ENCODE measurements at places on chromosomes 4 and X. TPM values are rescaled to one million over a fixed set of nuclear protein-coding genes. Genes with fewer than 3 reads are reported as not detected.
A peak's percentile ranks its signal among the peaks of the same experiment; 100 is the strongest.

DNA sequence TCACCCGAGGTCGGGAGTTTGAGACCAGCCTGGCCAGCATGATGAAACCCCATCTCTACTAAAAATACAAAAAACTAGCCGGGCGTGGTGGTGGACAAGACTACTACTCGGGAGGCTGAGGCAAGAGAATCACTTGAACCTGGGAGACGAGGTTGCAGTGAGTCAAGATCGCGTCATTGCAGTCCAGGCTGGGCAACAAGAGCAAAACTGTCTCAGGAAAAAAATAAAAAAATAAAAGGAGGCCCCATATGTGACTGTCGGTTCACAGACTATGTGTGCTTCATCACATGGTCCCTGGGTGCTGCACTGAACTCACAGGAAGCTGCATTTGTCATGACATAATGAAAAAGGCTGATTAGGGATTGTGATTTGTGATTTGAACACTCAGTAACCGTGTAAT, 6.4 kb downstream of the TRIML1 start:
- no peaks in the 10 kb centered on the region for H3K36me3 ChIP-seq
- no peak for DNase-seq
- no peaks in the 10 kb centered on the region for H3K27me3 ChIP-seq
- no peak overlapping the region for H3K4me3 ChIP-seq
- no peaks in the 10 kb centered on the region for H3K4me1 ChIP-seq

DNA sequence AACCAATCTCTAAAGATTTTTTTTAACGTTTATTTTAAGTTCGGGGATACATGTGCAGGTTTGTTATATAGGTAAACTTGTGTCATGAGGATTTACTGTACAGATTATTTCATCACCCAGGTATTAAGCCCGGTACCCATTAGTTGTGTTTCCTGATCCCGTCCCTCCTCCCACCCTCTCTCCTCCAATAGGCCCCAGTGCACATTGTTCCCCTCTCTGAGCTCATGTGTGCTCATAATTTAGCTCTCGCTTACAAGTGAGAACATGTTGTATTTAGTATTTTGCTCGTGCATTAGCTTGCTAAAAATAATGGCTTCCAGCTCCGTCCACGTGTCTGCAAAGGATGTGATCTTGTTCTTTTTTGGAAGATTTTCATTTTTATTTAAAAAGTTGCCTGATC, 2309.4 kb upstream of the AGA start:
- H3K4me3 ChIP-seq = no peak overlapping the region
- H3K4me1 ChIP-seq = no peaks in the 10 kb centered on the region
- H3K36me3 ChIP-seq = no peaks in the 10 kb centered on the region

Gene HADH
- total RNA-seq = 39.4 TPM

Gene MAGEE2
- 0.52 TPM for total RNA-seq

GRCh38 chrX:13119386-13119785, 75.0 kb upstream of the FAM9C start:
- DNase-seq = no peak
- H3K27me3 ChIP-seq = no peaks in the 10 kb centered on the region
- H3K4me3 ChIP-seq = no peak overlapping the region
- H3K27ac ChIP-seq = no peak overlapping the region
- no peaks in the 10 kb centered on the region for H3K36me3 ChIP-seq

DNA sequence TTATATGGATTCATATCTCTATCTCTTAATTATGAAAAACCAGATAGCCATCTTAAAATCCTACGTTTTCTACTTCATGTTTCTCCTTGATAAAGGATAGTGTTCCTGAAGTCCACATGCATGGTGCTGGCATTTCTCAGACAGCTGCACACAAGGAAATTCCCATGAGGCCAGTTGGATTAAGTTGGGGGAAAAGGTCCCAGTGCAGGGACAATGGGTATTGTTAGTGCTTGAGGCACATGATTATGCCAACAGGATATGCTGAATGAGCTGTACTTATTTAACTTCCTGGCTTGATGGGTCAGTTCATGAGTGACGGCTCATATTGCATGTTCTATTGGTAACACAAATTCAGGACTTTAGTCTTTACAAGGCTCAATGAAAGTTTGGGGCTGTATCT, 913.9 kb upstream of the NDST4 start:
- H3K4me3 ChIP-seq = no peak overlapping the region
- no peak for DNase-seq
- no peaks in the 10 kb centered on the region for H3K27me3 ChIP-seq
- no peak overlapping the region for H3K27ac ChIP-seq
- no peaks in the 10 kb centered on the region for H3K36me3 ChIP-seq

DNA sequence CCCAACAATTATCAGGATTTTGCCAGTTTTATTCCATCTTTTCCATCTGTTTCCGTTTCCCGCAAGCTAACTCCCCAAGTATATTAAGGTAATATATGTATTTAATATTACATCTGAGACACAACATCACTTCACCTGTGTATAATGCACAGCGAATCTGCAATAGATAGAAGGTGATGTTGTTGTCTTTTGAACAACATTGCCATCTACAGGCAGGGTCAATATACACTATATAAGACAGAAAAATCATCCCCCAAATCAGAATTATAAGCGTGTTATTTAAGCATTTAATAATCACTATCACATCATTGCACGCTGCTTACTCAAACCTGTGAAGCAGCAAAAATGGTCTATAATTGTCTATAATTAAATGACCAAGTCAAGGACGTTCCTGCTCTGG, 1115.5 kb downstream of the NLGN4X start:
- H3K4me3 ChIP-seq = no peak overlapping the region
- no peak overlapping the region for H3K27ac ChIP-seq
- H3K36me3 ChIP-seq = no peaks in the 10 kb centered on the region
- DNase-seq = no peak

Gene NWD2
- total RNA-seq = 0.83 TPM

GRCh38 chr4:139314047-139314800, 11.9 kb upstream of the NDUFC1 start:
- H3K4me1 ChIP-seq = peaks cover 29% of the 10 kb centered on the region
- H3K36me3 ChIP-seq = no peaks in the 10 kb centered on the region
- H3K27ac ChIP-seq = no peak overlapping the region
- H3K4me3 ChIP-seq = no peak overlapping the region
- H3K27me3 ChIP-seq = no peaks in the 10 kb centered on the region

GRCh38 chr4:83153417-83153816, 38.9 kb upstream of the PLAC8 start:
- no peak for DNase-seq
- H3K27ac ChIP-seq = no peak overlapping the region
- H3K36me3 ChIP-seq = no peaks in the 10 kb centered on the region
- no peaks in the 10 kb centered on the region for H3K27me3 ChIP-seq
- no peaks in the 10 kb centered on the region for H3K4me1 ChIP-seq

DNA sequence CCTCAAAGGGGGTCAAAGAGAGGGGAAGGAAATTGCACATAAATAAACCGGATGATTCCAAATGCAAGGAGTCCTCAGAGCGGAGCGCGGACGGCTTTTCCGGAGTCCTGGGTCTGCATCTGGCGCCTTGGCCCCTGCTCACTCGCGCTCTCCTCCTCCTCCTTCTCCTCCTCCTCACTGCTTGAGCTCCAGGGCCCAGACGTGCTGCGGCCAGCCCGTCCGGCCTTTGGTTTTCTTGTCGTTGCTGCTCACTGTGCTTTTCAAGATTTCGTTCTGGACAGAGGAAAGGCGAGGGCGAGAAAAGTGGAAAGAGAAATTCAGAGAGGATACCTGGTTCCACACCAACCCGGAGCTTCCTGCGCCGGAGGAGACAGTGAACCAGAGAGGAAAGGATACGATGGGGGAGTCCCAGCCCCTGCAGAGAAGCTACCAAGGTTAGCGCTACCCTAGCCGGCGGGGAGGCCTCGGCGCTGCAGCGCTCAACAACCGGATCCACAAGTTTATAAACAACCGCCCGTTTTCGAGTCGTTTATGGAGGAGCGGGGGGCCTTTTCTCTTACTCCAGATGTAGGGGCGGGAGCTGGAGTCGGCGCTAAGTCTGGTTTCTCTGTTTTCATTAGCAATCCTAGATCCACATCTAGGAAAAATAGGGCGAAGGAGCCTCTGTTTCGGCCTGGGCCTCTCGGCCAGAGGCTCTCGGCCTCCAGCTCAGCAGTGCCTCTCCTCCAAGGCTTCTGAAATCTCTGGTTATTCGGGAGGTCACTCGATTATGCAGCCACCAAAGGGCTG, 2.7 kb downstream of the HAND2 start:
- peaks cover 100% of the 10 kb centered on the region for H3K27me3 ChIP-seq
- no peaks in the 10 kb centered on the region for H3K36me3 ChIP-seq
- DNase-seq = no peak
- H3K4me1 ChIP-seq = peaks cover 40% of the 10 kb centered on the region

Gene PDE6B
- total RNA-seq = 0.95 TPM

Gene UGT2B17
- total RNA-seq = not detected

DNA sequence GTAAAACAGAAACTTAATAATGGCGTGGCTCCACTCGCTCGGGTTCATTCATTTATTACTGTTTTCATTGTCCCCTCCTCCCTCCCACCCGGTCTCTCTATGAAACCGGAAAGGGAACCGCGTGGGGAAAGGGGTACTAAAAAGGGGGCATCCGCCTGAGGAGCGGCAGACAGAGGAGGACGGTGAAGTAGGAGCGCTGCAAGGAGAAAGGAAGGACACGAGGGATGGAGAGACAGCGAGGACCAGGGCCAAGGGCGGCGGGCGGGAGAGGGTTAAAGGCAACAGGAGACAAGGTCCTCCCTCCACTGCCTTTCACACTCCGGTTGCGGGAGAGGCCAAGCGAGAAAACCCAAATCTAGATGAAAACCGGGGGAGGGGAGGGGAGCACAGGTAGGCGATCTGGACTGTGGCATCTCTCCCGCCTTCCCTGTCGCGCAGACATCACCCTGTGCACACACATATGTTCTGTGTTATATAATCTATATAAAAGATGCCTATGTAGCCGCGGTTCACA, 829 bp downstream of the ELOVL6 start:
- peak overlapping the region; percentile 97 for H3K4me3 ChIP-seq
- no peak for DNase-seq
- H3K27me3 ChIP-seq = no peaks in the 10 kb centered on the region
- H3K36me3 ChIP-seq = no peaks in the 10 kb centered on the region
- peaks cover 16% of the 10 kb centered on the region for H3K4me1 ChIP-seq

GRCh38 chr4:155578726-155579370, 87.8 kb upstream of the GUCY1A1 start:
- DNase-seq = no peak
- H3K27me3 ChIP-seq = no peaks in the 10 kb centered on the region
- no peak overlapping the region for H3K4me3 ChIP-seq
- H3K36me3 ChIP-seq = no peaks in the 10 kb centered on the region

Gene DUX4
- total RNA-seq = not detected

- peaks cover 5% of the 10 kb centered on the region for H3K4me1 ChIP-seq
- H3K27ac ChIP-seq = no peak overlapping the region
- no peaks in the 10 kb centered on the region for H3K36me3 ChIP-seq
- H3K27me3 ChIP-seq = no peaks in the 10 kb centered on the region
Observed at GRCh38 chr4:173252024-173252935, 81.9 kb downstream of the HMGB2 start.

DNA sequence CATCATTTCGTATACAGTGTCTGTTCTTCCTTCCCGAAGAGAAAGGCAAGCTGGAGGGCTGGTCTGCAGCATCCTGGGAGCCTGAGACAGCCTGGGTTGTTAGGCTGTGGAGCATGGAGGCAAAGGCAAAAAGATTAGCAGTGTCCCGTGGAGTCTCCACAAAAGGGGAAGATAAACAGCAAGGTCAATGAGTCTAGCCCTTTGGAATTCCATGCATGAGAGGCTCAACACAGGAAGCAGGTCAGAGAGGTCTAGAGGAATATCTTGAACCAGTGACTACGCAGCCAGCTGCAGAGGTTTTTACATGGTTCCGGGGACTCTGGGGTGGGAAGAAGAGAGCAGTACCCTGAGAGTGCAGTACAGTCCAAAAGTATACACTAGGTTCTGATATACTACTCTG, 12.2 kb upstream of the MCF2 start:
- no peaks in the 10 kb centered on the region for H3K27me3 ChIP-seq
- no peaks in the 10 kb centered on the region for H3K4me1 ChIP-seq
- no peak overlapping the region for H3K4me3 ChIP-seq
- no peak for DNase-seq
- no peaks in the 10 kb centered on the region for H3K36me3 ChIP-seq
- H3K27ac ChIP-seq = no peak overlapping the region

Gene PCYT1B
- total RNA-seq = 0.47 TPM

DNA sequence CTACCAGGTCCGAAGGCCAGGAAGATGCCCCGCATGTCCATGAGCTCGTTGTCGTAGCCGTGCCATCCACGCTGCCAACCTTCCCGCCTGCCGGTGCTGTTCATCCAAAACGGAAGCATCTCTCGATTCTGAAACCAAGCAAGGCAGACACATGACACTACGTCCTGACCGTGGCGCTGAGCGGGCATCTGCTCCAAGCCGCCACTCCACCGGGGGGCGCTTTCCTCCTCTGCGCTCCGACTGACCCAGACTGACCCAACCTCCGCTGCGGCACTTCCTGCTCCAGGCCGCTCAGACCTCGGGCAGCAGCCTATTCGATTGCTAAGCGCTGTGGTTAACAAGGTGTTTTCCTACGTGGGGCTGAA, 120.5 kb downstream of the ENPP6 start:
- peaks cover 10% of the 10 kb centered on the region for H3K4me1 ChIP-seq
- peak; percentile 88 for DNase-seq
- H3K27me3 ChIP-seq = no peaks in the 10 kb centered on the region
- H3K27ac ChIP-seq = no peak overlapping the region
- peak overlapping the region; percentile 44 for H3K4me3 ChIP-seq

DNA sequence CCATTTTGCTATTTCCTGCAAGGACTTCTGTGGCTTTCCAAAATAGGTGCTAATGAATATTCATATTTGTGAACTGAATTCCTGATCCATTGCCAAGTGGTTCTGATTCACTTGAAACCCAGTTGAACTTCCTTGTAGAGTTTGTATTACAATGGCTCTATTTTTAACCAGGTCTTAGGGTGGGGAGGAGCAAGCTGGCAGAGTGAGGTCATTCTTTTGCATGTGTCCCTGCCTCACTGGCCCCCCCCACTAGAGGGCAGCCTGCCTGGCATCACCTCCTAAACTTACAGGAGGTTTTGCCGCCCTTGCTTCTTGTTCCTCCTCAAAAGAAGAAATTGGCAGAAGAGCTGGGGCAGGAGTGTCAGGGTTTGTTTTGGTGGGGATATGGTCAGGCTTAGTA, 10.5 kb downstream of the PTTG2 start:
- no peaks in the 10 kb centered on the region for H3K27me3 ChIP-seq
- no peaks in the 10 kb centered on the region for H3K36me3 ChIP-seq
- no peak overlapping the region for H3K27ac ChIP-seq
- H3K4me3 ChIP-seq = no peak overlapping the region
- DNase-seq = no peak

DNA sequence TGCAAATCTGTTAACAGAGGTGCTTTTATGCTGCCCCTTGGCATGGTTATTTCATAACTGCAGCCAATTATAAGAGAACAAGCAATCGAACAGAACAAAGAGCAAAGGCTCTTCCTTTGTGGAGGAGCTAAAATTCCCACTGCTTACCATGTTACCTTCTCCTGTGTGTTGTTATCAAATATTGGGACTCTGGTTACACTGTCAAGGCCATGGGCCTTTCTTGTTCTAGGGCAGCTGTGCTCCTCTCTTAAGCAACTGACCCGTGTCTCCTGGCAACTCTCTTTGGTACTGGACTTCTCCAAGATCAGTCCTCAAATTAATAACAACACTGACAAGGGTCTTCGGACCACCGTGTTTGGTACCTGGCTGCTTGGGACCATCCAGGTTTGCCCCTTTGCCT, 12.1 kb upstream of the OPN1LW start:
- H3K27me3 ChIP-seq = no peaks in the 10 kb centered on the region
- H3K4me3 ChIP-seq = no peak overlapping the region
- no peak overlapping the region for H3K27ac ChIP-seq
- DNase-seq = no peak
- peaks cover 3% of the 10 kb centered on the region for H3K4me1 ChIP-seq
- H3K36me3 ChIP-seq = no peaks in the 10 kb centered on the region

Gene SUPT20HL1
- not detected for total RNA-seq
